Fibroblast of mammary gland (primary cell): ENCODE measurements at places on chromosomes 7 and 10.

DNA sequence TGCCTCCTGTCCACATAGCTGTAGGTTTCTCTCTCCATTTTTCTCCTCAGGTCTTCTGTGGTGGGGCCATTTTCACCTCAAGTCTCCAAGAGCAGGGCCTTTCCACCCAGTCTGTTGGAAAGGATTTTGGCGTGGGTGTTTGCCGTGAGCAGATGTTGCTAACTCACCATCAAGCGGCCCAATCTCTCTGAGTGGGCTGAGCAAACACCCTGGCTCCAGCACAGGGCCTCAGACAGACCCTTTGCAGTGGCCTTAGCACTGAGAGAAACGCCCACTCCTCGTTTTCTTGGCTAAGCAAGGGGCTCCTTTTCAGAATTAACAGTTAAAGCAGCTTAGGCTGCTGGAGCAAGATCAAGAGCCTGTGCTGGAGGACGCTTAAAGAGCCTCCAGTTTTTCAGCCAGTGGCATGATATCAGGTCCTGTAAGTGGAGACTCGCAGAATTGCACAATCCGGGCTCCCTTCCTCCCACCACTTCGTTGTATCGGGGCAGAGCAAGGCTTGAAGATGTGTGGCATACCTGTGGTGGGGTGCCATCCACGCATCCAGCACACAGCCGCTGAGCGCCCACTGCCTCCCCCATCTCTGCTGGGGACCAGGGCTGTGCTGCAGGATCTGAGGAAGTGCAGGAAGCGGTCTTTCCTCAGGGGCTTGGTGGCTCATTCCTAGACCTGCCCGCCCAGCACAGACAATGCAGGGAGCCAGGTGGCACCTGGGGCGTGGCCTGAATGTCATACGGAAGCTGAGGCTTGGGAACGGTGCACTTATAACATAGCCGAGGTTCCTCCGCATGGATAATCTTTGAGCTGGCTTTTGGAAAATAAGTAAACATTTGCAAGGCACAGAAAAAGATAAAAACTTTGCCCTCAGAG, 142.7 kb downstream of the ADARB2 start:
- DNase-seq, result no peak

DNA sequence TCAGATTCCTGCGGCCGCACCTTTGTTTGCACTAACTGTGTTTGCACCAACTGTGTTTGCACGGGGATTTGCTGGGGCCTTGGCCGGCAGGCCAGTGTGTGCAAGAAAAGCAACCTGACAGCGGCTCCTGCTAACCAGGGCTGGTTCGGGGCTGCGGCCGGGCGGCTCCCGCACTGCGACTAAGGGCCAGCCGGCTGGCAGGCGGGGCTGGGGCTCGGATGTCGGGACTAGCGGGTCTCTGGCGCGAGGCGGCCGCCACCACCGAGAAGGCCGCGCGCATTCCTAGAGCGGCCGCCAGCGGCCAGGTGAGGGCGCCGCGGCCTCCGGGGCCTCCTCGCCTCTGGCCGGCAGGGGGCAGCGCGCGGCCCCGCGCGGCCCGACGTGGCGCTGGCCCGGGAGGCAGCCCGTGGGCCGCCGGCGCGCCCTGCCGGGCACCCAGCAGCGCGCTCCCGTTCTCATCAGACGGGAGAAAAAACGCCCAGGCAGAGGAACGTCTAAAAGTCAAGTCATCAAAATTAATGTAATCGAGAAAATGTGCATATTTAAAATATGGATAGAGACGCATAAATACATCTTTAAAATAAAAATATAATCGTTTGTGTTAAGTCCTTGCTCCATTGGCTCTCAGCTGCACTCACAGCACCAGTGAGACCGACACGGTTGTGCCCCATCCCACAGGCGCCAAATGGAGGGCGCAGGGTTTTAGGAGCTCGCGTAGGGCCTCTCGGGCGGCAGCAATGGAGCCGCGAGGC, 38.5 kb downstream of the ZNF777 start:
- DNase-seq, result peak; percentile 66

- DNase-seq, result peak; percentile 40
These were observed 171.5 kb downstream of the PRPF18 start for GRCh38 chr10:13758312-13758711.

- DNase-seq, result no peak
These were observed 57.2 kb upstream of the INPP5A start for GRCh38 chr10:132480356-132480755.

DNA sequence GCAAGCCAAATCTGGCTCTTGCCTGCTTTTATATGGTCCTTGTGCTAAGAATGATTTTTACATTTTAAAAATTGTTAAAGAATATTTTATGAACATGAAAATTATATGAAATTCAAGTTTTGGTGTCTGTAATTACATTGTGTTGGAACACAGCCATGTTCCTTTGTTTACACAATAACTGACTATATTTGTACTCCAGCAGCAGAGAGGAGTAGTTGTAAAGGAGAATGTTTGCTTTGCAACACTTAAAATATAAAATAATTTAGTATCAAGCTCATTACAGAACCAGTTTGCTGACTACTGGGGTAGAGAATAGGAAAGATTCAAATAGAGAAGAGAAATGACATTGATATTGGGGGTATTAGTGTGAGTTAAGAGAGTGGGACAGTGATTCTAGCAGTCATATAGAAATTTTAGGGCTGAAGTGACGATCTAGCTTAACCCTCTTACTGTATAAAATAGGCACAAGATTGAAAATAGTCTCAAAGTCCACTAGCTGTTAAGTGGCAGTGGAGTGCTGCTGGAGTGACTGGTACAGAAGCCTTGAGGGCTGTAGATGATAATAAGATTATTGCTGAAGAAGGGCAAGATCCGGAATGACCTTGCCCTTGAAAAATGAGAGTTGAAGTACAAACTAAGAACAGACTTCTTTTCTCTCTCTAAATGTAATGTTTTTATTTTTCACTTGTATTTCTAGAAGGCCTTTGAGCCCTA, 28.2 kb downstream of the SGPL1 start:
- no peak for DNase-seq

GRCh38 chr10:51270936-51271530, 196.7 kb downstream of the PRKG1 start:
- DNase-seq, result peak; percentile 7

DNA sequence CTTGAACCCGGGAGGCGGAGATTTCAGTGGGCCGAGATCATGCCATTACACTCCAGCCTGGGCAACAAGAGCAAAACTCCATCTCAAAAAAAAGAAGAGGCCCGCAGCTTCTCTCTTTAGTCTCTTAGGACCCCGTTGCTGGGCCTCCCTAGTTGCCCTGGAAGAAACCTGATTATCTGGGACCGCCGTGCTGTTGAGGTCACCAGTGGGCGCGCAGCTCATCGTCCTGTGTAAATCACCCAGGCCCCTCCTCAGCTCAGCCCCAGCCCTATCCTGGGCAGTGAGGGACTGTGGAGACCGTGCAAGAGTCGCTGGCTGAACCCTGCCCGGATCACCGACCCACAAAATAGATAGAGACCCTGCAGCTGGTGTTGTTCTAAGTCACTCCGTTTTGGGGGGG, 85.0 kb downstream of the UNCX start:
- DNase-seq, result no peak

- DNase-seq, result no peak
These were observed 1.5 kb downstream of the PKD1L1 start for GRCh38 chr7:47946581-47947354.

DNA sequence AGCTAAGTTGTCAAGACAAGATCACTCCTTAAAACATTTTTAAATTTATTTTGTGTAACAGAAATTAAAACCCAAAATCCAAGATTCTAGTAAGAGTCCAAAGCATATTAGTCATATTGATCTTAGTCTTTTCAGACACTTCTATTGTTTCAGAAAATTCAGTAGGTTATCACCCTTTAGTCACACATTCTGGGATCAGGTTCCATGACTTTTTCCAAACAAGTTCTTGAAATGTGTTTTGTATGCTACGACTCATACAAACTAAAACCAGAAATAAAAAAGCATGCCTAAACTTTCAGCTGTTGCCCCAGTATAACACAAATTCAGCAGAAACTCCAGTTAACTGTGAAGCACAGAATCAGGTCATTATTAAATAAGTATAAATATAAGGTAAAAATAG, 10.7 kb downstream of the SEMA3D start:
- DNase-seq, result peak; percentile 41

DNA sequence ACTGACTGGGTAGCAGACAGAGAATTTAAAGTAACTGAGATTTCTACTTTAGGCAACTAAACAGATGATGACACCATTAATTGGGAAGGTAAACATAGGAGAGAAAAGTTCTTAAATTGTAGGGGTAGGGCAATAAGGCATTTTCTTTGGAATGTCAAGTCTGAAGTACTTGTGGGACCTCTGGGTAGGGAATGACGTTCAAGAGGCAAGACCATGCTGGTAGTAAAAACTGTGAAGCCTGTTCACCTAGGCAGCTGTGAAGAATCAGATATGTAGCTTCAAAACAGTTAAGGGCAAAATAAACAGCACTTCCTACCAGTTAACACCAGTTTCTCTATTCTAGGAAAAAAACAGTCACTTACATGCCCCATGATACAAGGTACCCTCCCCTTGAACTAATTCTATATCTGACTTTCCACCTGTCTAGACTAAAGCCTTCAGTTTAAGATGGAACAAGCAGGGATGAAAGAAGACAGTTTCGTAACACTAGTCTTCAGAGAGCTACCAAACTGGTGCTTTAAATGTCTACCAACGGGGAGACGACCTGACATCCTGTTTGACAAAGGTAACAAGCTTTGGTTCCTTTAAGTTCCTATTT, 63.1 kb upstream of the KCNIP2 start:
- no peak for DNase-seq

DNA sequence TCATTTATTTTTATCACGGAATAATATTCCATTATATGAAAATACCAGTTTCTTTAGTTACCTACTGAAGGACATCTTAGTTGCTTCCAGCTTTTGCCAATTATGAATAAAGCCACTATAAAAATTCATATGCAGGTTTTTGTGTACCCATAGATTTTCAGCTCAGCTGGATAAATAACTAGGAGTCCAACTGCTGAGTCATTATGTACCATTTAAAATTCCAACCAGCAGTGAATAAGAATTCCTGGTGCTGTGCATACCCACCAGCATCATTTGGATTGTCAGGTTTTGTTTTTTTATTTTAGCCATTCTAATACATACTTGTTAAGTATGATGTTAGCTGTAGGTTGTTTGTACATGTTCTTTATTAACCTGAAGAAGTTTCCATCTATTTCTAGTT, 14.5 kb downstream of the FAM24B start:
- DNase-seq, result peak; percentile 57

DNA sequence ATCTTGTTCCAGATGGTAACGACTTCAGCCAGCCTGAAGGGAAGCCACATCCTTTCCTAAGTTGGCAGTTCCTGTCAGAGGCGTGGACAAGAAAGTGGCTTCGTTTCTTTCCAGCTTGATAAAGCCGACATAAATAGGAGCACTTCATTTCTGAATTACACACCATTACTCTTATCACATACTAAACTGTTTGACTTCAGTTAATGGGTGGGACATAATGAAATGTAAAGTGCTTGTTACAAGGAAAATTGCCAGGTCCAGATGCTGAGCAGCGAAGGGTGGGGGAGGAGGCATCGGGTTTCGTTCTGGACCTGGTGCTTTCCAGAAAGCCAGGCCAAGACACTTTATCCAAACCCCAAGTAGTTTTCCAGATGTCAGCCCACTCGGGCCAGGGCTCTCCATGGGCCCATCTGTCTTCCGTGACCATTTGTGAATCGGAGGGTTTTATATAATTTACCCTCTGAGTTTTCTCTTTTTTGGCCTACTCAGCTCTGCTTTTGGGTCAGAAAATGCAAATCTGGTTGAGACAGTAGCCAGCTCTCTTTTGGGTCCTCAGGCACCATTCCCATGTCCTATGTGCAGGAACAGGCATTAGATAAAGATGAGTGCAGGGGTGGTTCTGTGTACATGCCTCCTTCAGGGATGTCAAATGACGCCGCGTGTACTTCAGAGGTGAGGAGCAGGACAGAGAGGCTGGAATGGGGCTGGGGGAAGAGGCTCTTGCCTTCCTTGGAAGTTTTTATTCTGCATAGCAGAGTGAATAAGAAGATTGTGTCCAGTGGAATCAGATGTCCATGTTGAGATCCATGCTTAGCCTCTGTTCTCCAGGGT, 90.2 kb downstream of the TACC2 start:
- peak; percentile 12 for DNase-seq

DNA sequence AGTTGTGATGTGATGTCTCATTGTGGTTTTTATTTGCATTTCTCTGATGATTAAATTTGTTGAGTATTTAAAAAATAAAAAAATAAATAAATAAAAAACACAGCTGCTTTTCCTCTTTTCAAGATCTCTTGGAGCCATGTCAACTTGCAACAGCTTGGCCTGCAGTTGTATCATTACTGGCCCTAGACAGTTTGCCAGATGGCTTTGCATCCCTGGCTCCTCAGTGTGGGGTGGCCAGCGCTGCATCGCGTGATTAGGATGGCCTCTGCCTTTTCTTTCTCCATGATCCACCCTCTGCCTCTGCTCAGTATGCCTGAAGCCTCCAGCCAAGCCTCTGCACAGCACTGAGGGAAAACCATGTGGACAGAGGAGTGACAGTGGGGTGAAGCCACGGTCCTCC, 96.8 kb downstream of the PPP1R3C start:
- DNase-seq, result peak; percentile 75

- DNase-seq, result no peak
These were observed 507 bp upstream of the TMEM254 start for GRCh38 chr10:80077869-80078447.
